Spinal cord (tissue), 10 donors: ENCODE measurements at places on chromosomes 4 and X. TPM values are rescaled to one million over a fixed set of nuclear protein-coding genes. Genes with fewer than 3 reads are reported as not detected.

GRCh38 chr4:3407930-3408792 is 33.6 kb upstream of the HGFAC start:
- H3K27me3 ChIP-seq: no peaks in the 10 kb centered on the region
- no peak overlapping the region for H3K4me3 ChIP-seq
- H3K36me3 ChIP-seq: peaks cover 25% of the 10 kb centered on the region
- peaks cover 62% of the 10 kb centered on the region for H3K4me1 ChIP-seq
- no peak for DNase-seq

DNA sequence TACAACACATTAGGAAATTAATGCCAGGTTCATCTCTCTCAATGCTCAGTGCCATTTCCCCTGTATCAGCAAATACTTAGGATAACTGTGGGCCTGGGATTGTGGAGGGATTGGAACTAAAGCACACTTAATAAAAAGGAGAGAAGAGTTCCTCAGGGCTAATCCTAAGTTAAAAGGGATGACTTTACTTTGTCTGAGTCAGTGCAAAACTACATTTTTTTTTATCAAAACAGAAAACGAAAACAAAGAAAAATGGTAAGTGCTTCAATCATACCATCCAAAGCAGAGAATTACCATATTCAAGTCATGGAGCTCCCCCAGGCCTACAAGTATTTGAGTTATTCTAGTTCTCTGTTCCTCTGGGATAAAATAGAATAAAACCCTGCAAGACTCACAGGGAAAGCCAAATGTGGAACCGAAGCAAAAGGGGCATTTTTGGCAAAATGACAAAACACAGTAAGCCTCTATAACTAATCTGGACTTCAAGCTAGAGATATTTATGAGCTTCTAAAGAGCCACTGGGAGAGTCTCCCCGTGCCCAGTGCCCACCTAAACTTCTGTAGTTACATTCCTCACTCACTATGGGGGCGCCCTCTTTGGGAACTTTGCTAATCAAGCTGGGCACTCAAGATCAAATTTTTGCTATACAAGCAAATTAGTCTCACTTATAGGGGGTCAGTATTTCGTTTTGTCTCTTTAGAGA is 53.4 kb downstream of the PALLD start:
- H3K36me3 ChIP-seq: no peaks in the 10 kb centered on the region
- H3K4me3 ChIP-seq: no peak overlapping the region
- H3K4me1 ChIP-seq: no peaks in the 10 kb centered on the region
- no peak for DNase-seq

GRCh38 chr4:127463883-127464282 is 168.9 kb upstream of the INTU start:
- H3K36me3 ChIP-seq: no peaks in the 10 kb centered on the region
- no peak for DNase-seq
- H3K27me3 ChIP-seq: no peaks in the 10 kb centered on the region
- H3K4me3 ChIP-seq: no peak overlapping the region
- H3K4me1 ChIP-seq: no peaks in the 10 kb centered on the region

- no peak for DNase-seq
- no peaks in the 10 kb centered on the region for H3K27me3 ChIP-seq
These were observed 69.8 kb downstream of the ZNF827 start for GRCh38 chr4:145868637-145869409.

- no peaks in the 10 kb centered on the region for H3K4me1 ChIP-seq
- no peak overlapping the region for H3K4me3 ChIP-seq
- no peaks in the 10 kb centered on the region for H3K36me3 ChIP-seq
- H3K27me3 ChIP-seq: no peaks in the 10 kb centered on the region
These were observed 71.7 kb downstream of the DDX60L start for GRCh38 chr4:168408620-168409019.

- DNase-seq: no peak
- H3K4me3 ChIP-seq: no peak overlapping the region
- H3K27ac ChIP-seq: no peak overlapping the region
- no peaks in the 10 kb centered on the region for H3K27me3 ChIP-seq
- H3K36me3 ChIP-seq: peaks cover 9% of the 10 kb centered on the region
- H3K4me1 ChIP-seq: no peaks in the 10 kb centered on the region
These were observed 34.0 kb downstream of the PLAC8 start for GRCh38 chr4:83080561-83080960.

- no peaks in the 10 kb centered on the region for H3K36me3 ChIP-seq
- no peak overlapping the region for H3K4me3 ChIP-seq
- peaks cover 13% of the 10 kb centered on the region for H3K27me3 ChIP-seq
- H3K4me1 ChIP-seq: peaks cover 31% of the 10 kb centered on the region
These were observed 20.7 kb downstream of the ZFYVE28 start for GRCh38 chr4:2397596-2398379.

GRCh38 chrX:81259020-81259713 is 57.3 kb downstream of the SH3BGRL start:
- H3K27me3 ChIP-seq: no peaks in the 10 kb centered on the region
- H3K27ac ChIP-seq: no peak overlapping the region
- H3K4me3 ChIP-seq: no peak overlapping the region
- H3K4me1 ChIP-seq: no peaks in the 10 kb centered on the region
- no peaks in the 10 kb centered on the region for H3K36me3 ChIP-seq

DNA sequence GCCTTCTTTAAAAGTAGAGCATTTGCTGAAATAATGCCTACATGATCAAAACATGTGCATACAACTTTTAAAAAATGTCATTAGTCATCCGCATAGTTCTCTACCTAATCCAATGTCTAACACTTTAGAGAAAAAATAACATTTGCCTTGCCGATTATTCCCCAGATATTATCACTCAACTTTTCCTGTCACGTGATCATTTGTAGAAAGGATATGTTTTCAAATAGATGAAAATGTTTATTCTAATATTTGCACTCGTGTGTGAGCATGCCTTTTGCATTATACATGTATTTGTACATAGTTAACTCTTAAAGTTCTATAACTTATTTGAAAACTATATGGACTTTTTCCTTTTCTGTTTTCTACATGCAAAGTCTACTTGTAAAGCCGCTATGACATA is 533.0 kb upstream of the FMR1 start:
- H3K4me3 ChIP-seq: no peak overlapping the region
- peaks cover 10% of the 10 kb centered on the region for H3K4me1 ChIP-seq
- H3K36me3 ChIP-seq: no peaks in the 10 kb centered on the region
- no peak for DNase-seq

DNA sequence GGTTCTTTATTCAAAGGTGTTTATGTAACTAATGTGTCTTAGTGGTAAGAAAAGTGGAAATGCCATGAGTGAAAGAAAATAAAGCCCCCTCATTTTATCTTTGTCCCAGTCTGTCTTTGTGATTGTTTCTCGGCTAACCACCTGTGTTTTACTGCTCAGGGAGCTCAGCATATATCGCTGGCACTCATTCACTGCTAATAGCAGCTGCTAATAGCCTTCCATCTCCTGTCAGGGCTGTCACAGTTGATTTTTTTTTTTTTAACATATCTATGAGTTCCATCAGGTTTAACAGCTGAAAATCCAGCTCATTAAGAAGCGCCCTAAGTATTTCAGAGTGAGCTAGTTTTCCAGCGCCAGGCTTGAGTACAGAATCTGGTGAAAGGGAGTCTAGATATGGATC is 205.6 kb downstream of the RBMX2 start:
- no peaks in the 10 kb centered on the region for H3K36me3 ChIP-seq
- no peaks in the 10 kb centered on the region for H3K27me3 ChIP-seq
- H3K4me3 ChIP-seq: no peak overlapping the region
- no peaks in the 10 kb centered on the region for H3K4me1 ChIP-seq
- no peak overlapping the region for H3K27ac ChIP-seq

DNA sequence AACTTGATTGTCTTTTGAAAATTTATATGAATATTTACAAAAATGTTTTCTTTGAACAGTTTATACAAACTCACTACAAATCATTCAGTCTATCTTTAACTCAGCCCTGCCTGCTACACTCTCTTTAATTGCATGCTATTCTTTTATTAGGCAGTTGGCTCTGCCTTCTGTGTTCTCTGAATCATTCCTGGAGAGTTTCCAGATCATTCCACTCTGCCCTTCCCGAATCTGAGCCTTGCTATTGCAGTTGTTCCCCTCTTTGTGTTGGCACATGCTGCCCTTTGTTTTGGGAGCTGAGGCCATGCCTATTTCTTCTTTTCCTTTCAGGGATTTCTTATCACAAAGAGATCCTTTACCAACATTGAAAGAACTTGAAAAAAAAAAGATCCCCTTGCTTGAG is 8.7 kb upstream of the TECRL start:
- H3K27me3 ChIP-seq: no peaks in the 10 kb centered on the region
- H3K4me1 ChIP-seq: no peaks in the 10 kb centered on the region
- no peak overlapping the region for H3K4me3 ChIP-seq
- DNase-seq: peak; percentile 19
- H3K36me3 ChIP-seq: no peaks in the 10 kb centered on the region
- H3K27ac ChIP-seq: no peak overlapping the region

GRCh38 chr4:157908031-157908430 is 264.8 kb downstream of the GASK1B start:
- H3K36me3 ChIP-seq: no peaks in the 10 kb centered on the region
- no peaks in the 10 kb centered on the region for H3K4me1 ChIP-seq
- no peak overlapping the region for H3K4me3 ChIP-seq
- no peak overlapping the region for H3K27ac ChIP-seq
- H3K27me3 ChIP-seq: no peaks in the 10 kb centered on the region

GRCh38 chr4:15557786-15558550 is 88.3 kb downstream of the CC2D2A start:
- H3K27ac ChIP-seq: no peak overlapping the region
- H3K4me3 ChIP-seq: no peak overlapping the region
- H3K27me3 ChIP-seq: no peaks in the 10 kb centered on the region
- no peak for DNase-seq
- H3K4me1 ChIP-seq: no peaks in the 10 kb centered on the region

- DNase-seq: no peak
- H3K36me3 ChIP-seq: no peaks in the 10 kb centered on the region
- H3K4me1 ChIP-seq: no peaks in the 10 kb centered on the region
- no peak overlapping the region for H3K27ac ChIP-seq
These were observed 155.6 kb downstream of the GBA3 start for GRCh38 chr4:22848332-22848731.

DNA sequence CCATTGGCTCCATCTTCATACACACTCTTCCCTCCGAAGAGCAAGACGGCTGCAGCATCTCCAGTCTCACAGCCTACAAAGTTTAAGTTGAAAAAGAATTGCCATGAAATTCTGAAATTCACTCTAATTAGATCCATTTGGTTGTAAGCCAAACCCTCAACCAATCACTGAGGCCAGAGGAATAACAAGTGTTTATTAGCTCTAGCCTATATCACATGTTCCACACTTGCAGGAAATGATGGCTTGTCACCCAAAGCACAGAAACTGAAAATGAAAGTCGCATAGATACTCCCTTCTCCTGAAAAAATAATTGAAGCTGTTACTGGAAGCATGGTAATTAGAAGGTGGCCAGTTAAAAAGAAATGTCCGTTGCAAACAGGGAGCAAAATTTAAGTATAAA is 1071.8 kb downstream of the CCSER1 start:
- no peak overlapping the region for H3K27ac ChIP-seq
- H3K4me1 ChIP-seq: no peaks in the 10 kb centered on the region
- H3K36me3 ChIP-seq: no peaks in the 10 kb centered on the region
- no peaks in the 10 kb centered on the region for H3K27me3 ChIP-seq
- DNase-seq: no peak
- no peak overlapping the region for H3K4me3 ChIP-seq

DNA sequence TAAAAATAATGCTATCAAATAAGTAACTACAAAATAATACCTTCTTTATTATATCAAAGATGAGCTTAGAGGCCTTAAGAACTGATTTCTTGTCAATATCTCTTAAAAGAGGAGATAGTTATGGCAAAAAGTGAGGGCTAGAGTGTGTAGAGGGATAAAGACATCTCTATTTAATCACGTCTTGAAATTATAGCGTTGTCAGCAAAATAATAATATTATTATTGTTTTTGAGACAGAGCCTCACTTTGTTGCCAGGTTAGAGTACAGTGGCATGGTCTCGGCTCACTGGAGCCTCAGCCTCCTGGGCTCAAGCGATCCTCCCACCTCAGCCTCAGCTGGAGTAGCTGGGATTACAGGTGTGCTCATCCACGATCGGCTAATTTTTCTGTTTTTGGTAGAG is 18.3 kb downstream of the SUPT20HL1 start:
- H3K4me3 ChIP-seq: no peak overlapping the region
- no peak for DNase-seq
- H3K27ac ChIP-seq: no peak overlapping the region

- no peaks in the 10 kb centered on the region for H3K4me1 ChIP-seq
- H3K27ac ChIP-seq: no peak overlapping the region
- no peaks in the 10 kb centered on the region for H3K36me3 ChIP-seq
- H3K27me3 ChIP-seq: peaks cover 8% of the 10 kb centered on the region
- H3K4me3 ChIP-seq: no peak overlapping the region
- DNase-seq: no peak
These were observed 3.3 kb upstream of the SUPT20HL1 start for GRCh38 chrX:24357106-24357505.

- no peak overlapping the region for H3K4me3 ChIP-seq
- H3K27me3 ChIP-seq: no peaks in the 10 kb centered on the region
- no peaks in the 10 kb centered on the region for H3K36me3 ChIP-seq
- no peak overlapping the region for H3K27ac ChIP-seq
- H3K4me1 ChIP-seq: no peaks in the 10 kb centered on the region
- DNase-seq: no peak
These were observed 229.1 kb upstream of the FSTL5 start for GRCh38 chr4:162392946-162393345.

DNA sequence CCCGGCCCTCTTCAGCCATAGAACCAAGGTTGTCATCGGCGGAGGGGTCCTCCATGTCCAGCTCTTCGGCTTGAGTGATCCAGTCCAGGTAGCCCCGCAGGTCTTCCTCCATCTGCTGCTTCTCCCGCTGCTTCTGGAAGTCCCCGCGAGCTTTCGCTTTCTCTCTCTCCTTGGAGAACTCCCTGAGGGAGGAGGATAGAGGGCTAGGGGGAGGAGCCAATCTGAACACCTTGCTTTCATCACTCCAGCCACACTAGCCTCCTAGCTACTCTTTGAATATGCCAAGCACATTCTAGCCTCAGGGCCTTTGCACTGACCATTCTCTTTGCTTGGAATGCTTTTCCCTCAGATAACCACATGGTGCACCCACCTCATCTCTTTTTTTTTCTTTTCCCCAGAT is 6.2 kb downstream of the CACNA1F start:
- peaks cover 12% of the 10 kb centered on the region for H3K4me1 ChIP-seq
- no peak overlapping the region for H3K4me3 ChIP-seq
- no peak for DNase-seq
- H3K27ac ChIP-seq: no peak overlapping the region
- H3K27me3 ChIP-seq: peaks cover 2% of the 10 kb centered on the region

GRCh38 chr4:151166636-151167035 is 67.2 kb downstream of the RPS3A start:
- H3K4me1 ChIP-seq: peaks cover 6% of the 10 kb centered on the region
- DNase-seq: no peak
- no peak overlapping the region for H3K4me3 ChIP-seq

CEP135 gene
- 15.3 TPM for total RNA-seq

EVC2 gene
- total RNA-seq: 6.6 TPM

PPP2R2C gene
- 17.2 TPM for total RNA-seq

MAGEH1 gene
- total RNA-seq: 113 TPM

CCNB3 gene
- 0.99 TPM for total RNA-seq

F11 gene
- total RNA-seq: 2.2 TPM

VSIG4 gene
- total RNA-seq: 29.8 TPM
